ENCODE measurements at places on chromosomes 13 and 19.
A peak's percentile ranks its signal among the peaks of the same experiment; 100 is the strongest.

DNA sequence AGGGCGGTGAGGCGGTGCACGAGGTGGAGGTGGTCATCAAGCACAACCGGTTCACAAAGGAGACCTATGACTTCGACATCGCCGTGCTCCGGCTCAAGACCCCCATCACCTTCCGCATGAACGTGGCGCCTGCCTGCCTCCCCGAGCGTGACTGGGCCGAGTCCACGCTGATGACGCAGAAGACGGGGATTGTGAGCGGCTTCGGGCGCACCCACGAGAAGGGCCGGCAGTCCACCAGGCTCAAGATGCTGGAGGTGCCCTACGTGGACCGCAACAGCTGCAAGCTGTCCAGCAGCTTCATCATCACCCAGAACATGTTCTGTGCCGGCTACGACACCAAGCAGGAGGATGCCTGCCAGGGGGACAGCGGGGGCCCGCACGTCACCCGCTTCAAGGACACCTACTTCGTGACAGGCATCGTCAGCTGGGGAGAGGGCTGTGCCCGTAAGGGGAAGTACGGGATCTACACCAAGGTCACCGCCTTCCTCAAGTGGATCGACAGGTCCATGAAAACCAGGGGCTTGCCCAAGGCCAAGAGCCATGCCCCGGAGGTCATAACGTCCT is 9.4 kb upstream of the PROZ start:
- no peak for DNase-seq

GRCh38 chr13:52651897-52652195 is 790 bp upstream of the SUGT1 start:
- no peak for DNase-seq

DNA sequence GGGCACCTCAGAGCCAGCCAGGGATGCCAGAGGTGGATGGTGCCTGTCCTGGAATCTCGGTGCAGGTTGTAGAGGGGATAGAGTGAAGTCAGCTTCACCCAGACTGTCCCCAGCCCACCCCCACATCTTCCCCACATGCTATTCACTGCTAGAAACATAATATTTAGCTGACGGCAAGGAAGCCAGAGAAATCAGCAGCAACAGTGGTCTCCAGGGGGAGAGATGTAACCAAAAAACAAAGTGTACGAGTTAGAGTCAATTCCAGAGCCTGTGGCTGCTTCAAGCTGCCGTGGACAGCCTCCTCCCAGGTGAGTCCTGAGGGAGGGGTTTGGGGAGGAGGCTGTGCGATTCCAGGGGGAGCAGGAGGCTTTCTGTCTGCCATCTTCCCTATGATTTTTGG is 97.6 kb downstream of the ZNF536 start:
- DNase-seq = no peak

- no peak for DNase-seq
Observed at GRCh38 chr19:44777715-44778347, at the start of gene CBLC. Gene CBLC (plus strand): TSS chr19:44777890. CDS start chr19:44777932, 42 bp downstream.

- no peak for DNase-seq
Observed at GRCh38 chr13:21218351-21219035, 42.0 kb downstream of the MRPL57 start.

DNA sequence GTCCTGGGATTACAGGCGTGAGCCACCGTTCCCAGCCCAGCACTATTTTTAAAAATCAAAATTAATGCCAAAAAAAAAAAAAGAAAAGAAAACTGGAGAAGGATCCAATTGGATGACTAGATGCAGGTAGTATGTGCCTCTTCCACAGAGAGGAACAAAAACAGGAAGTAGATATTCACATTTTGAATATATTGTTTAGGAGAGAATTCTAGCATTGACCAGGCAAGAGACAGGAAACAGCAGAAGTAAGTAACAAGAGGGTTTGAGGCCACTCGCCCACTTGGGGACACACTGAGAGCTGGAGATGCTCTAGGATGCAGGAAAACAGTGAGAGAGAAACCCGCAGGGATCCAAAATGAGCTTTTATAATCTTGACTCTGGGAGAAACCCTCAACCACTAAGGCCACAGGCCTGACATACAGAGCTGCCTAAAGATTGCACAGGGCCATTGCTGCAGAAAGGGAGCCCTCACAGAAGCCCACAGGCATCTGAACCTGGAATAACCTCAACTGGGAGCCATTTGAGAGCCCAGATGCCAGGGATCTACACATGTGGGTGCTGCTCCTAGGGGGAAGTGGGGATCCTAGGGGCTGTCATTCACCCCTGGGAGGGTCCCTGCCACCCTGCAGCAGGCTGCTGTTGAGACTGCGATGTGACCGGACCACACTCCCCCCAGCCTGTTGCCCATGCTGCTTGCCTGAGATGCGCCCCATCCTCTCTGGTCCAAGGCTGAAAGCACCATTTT is 28.2 kb downstream of the IGFL2 start:
- no peak for DNase-seq

- DNase-seq = no peak
Observed at GRCh38 chr13:99431927-99432608, 69.2 kb upstream of the TM9SF2 start.

- no peak for DNase-seq
Observed at GRCh38 chr19:1567116-1567847, 843 bp downstream of the MEX3D start.

GRCh38 chr13:100434010-100434763 is 154.4 kb downstream of the GGACT start:
- DNase-seq = peak; percentile 71

DNA sequence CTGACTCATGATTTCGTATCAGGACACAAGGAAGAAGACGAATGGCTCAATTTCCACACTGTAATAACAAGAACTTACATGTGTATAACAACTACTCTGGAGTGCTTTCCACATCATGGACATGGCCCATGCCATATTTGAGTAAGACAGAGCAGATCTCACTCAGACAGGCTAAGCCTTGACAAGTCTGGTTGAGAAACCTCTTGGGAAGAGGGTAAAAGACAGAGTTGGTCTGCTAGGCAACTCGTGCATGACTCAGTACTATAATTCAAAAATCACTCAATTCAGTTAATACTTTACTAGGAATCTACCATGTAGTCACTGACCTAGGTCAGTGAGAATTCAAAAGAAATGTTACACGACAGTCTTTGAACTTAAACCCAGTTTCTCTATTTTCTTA is 5.7 kb upstream of the THSD1 start:
- DNase-seq = no peak

DNA sequence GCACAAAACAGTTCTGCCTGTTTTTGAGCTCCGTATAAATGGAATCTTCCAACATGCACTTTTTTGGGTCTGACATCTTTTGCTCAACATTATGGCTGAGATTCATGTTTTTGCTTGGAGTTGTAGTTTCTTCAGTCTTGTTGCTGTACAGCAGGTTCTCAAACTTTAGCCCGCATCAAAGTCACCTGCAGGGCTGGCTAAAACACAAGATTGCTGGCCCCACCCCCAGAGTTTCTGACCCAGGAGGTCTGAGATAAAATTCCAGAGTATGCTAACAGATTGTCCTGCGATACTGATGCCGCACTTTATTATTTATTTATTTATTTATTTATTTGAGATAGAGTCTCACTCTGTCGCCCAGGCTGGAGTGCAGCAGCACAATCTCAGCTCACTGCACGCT is 79.8 kb upstream of the WASF3 start:
- DNase-seq = no peak

GRCh38 chr13:99013951-99014350 is 36.1 kb upstream of the DOCK9 start:
- DNase-seq = no peak

DNA sequence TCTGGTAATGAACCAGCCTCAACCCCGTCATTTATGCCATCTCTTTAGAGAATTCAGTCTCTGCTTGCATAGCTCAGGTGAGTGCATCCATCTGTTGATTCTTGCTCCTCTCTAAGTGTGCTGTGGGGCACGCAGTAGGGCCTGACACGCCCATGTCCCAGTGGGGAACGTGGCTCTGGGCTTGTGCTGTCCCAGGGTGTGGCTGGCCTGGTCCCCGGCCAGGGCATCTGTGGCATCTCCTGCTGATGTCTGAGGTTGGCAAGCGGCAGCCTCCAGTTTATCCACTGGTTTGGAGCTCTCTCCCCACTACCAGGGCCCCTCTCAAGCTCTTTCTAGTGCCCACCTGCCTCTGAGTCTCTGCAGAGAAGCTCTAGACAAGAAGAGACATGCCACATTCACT is 146.6 kb upstream of the GJB6 start:
- no peak for DNase-seq

GRCh38 chr19:611481-611868 is 21.8 kb downstream of the HCN2 start:
- DNase-seq = no peak

DNA sequence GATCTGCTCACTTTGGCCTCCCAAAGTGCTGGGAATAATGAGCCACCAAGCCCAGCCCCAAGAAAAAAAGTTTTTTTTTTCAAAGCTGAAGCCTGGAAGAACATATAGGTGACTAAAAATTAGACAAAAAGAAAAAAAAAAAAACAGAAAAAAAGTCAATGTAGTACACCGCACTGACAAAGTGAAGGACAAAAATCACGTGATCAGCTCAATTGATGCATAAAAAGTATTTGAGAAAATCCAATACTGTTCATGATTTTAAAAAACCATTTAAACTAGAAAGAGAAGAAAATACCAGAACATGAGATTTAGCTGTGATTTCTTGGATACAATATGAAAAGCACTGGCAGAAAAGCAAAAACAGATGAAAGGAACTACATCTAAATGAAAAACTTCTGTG is 10.5 kb upstream of the ERVV-2 start:
- DNase-seq = no peak

DNA sequence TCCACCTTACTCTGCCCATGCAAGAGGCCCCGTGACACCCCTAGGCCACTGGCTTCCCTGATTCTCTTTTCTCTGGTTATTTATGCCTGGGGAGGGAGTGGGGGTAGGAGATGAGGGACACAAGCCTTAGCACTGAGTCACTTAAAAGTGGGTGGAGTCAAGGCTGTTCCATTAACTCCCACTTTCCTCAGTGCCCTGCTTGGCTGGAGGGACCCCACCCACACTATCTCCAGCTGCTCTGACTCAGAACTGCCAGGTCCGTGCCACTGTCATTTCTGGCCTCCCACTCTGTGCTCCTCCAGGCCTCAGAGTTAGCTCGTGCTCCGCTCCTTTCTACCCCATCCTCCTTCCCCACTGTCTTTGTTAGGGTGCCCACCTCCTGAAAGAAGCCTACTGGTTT is 113.4 kb upstream of the UQCRFS1 start:
- no peak for DNase-seq

GRCh38 chr13:113854238-113855011 is 9.5 kb downstream of the GAS6 start:
- DNase-seq = no peak

DNA sequence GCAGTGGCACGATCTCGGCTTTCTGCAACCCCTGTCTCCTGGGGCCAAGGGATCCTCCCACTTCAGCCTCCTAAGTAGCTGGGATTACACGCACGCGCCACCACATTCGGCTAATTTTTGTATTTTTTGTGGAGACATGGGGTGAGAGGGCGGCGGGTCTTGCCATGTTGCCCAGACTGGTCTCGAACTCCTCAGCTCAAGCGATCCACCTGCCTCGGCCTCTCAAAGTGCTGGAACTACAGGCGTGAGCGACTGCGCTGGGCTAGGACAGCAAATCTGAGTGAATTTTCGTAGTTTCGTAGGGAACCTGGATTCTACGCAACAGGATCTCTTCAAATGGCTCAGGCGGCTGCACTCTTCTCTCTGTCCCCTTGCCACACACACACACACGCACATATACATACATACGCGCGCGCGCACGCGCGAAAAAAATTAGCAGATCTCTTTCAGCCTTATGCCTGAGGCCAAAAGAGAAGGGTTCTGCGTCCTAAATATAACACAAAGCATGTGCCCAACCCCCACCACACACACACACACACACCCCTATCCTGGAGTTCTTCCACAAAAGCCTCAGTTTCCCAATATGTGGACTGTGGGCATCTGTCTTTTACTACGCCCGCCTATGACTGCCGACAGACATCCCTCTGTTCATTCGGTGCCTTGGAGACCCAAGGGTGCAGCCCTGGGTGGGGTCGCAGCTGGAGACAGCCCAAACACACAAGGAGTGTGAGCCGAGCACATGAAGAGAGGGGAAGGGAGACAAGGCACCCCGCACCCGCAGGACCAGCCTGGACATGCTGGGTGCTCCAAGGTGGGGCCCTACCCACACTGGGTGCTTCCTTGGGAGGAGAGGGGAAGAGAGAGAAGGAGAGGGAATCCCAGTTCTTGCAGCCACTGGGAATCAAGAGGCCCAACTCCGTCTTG is 616 bp downstream of the PINLYP start:
- no peak for DNase-seq

DNA sequence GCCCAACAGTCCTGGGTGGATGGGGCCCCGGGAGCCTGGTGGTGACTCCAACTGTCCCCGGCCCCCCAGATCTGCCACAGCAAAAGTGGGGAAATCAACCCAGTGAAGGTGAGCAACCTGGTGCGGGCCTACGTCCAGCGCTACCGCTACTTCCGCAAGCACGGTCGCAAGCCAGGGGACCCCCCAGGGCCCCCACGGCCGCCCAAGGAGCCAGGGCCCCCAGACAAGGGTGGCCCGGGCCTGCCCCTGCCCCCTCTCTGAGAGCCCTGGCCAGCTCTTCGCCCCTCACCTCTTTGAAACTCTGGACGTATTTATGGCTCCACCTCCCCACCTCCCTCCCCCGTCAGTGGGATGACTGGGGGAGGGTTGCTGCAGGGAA is 7.5 kb downstream of the IRF3 start:
- DNase-seq = no peak

DNA sequence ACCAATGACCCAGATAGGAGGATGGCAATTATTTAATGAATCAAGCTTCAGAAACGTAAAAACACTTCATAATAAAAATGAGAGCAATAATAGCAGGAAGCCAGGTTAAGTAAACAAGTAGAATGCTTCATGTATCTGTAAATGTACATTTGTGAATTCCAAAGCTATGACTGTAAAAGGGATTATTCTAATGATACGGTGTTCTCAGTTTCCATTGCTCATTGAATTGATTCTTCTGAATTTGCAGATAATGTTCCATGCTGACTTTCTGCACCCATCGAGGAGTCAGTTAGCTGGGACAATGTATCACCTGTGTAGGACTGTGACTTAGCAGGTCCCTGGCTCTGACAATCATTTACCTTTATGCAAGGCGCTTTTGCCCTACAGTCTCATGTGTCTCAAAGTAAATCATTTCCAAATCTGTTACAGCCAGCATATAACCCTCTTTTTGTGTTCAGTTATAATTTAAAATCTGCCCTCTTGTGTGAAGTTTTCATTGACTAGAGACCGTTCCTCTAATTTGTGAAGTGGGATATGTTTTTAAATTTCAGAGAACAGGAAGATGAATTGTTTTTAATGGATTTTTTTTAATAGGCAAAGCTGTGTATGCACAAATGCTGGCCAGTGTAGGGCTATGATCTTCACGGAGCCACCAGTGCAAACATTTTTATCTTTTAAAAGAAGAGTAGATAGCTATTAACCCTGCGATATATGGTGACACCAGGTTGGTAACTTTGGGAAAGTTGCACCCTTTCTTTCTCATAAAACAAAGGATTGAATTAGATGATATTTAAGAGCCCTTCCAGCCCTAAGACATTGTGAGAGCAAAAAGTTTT is 267.1 kb downstream of the KLF5 start:
- DNase-seq = no peak

DNA sequence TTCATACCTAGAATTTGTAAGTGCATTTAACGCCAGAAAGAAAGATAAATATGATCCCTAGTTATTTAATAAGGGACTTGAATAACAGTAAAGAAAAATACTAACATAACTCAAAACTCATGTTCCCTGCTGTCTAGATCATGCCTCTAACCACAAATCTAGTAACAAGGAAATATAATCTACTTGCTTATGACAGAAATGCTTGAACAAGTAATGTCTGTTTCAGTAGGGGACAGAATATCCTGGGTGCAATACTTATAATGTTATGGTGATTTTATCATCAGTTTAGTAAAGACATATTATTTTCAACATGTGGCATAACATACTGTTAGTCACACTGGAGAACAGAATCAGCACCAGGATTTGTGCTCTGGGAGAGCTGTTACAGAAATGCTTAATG is 861.9 kb upstream of the SLITRK1 start:
- DNase-seq = no peak
